ENCODE measurements at places on chromosomes 13 and 19.

- no peak for DNase-seq
Measured at GRCh38 chr13:111857846-111858560, 208.9 kb upstream of the SOX1 start.

GRCh38 chr13:81184556-81185265, 843.8 kb upstream of the SPRY2 start:
- no peak for DNase-seq

GRCh38 chr19:13981988-13982501, 24.1 kb downstream of the RFX1 start:
- no peak for DNase-seq

- DNase-seq: no peak
Measured at GRCh38 chr19:28500296-28500695, 712.7 kb downstream of the UQCRFS1 start.

GRCh38 chr19:16591803-16592556, 19.8 kb upstream of the SLC35E1 start:
- DNase-seq: no peak

DNA sequence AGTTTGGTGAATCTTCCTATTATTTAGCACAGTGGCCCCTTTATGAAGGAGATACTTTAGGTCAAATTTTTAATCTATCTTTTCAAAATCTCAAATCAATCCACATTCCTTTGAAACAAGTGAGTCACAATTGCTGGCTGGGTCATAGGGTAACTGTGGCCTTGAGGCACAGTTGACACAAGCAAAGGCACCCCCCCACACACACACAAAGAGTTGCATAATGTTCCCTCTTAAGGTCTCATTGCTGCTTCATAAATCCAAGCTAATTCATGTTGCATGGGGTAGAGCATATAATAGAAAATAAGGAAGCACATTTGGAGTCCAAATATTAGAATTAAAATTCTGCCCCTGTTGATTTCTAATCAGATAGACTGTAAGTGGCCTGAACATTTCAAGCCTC, 171.5 kb downstream of the DLEU7 start:
- no peak for DNase-seq

DNA sequence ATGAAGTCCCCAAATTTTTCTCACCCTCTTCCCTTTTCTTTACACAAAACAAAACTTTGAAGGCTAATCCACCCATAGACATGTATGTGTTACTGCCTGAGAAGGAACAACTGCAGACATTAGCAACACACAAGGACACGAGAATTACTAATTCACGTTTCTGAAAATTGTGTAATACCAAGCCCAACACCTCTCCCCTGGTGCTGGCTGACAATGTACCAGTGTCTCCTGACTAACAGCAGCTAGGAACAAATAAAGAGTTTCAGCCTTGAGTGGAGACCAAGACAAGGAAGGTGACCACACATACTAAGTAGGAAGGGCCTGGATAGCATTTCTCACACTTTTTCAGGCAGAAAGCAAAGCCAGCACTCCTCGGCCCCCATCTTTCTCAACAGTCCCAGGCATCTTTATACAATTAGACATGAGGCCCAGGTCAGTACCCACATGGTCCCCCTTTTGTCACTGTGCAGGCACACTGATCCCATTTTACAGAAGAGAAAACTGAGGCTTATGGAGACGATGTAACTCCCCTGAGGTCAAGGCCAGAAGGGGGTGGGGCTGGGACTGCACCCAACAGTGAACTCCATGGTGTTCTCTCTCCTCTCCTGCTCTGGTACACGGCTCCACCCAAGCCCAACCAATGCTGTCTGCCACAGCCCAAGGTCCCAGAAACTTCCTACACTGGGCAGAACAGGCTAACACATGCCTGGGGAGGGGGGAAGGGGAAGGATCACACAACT, 8.7 kb downstream of the BRD4 start:
- DNase-seq: no peak

DNA sequence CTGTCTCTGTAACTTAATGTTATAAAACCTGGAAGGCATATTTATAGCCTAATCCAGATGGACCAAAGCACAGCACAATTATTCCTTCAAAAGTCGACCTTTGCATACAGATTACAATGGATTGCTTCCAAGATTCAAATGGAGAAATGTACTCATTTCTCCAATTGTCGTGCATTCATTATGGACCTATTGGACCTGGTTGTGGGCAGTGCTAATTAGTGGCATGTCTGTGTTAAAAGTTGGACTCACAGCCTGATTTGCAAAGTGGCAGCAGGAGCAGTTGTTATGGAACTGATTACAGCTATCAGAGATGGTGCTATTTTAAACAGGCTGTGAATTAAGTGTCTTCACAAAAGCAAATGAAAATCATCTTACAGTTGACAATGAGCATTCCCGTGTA, 1529.3 kb upstream of the SLC10A2 start:
- DNase-seq: no peak

DNA sequence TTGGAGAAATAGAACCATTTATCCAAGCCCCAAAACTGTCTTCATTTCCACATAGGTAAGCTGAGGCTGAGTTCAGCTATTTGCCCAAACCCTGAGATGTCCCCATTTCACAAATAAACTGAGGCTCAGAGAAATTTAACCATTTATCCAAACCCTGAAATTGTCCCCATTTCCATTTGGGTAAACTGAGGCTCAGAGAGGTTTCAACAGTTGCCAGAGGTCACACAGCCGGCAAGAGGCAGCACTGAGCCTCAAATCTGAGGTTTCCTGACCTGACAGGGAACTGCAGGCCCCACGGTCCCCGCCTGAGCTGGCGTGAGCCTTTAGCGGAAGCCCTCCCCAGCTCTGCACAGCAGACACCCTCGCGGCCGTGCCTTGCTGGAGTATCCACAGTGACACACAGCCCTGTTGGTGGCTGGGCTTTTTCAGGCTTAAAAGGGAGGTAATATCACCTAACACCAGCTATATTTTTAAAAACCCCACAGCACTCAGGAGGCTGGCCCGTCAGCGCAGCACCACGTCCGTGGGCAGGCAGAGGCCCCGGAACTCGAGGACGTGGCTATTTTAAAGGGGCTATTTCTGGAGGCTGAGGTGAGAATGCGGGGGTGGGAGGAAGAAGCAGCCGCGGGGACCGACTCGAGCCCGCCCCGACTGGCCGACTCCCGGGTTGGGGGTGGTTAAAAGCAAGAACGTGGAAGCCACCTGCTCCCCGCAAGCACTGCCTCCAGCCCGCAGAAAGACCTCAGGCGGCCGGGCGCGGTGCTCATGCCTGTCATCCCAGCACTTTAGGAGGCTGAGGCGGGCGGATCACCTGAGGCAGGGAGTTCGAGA, 18.5 kb downstream of the PTPRS start:
- no peak for DNase-seq

DNA sequence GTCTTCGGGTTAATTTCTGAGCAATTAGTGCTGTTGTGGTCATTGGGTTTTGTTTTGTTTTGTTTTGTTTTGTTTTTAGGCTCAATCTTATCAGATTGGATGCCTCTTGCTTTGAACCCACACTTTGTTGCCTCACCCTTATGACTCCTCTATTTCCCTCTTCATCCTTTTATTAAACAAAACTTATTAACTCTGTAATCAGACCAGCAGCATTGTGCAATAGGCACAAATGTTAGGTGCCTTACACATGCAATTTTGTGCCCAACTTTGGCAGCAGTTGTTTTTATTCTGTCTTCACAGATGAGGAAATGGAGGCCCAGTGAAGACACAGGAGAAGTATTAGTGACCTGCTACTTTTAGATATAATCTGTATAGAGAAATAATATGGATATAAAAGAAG, 377.7 kb downstream of the KCNRG start:
- DNase-seq: no peak

DNA sequence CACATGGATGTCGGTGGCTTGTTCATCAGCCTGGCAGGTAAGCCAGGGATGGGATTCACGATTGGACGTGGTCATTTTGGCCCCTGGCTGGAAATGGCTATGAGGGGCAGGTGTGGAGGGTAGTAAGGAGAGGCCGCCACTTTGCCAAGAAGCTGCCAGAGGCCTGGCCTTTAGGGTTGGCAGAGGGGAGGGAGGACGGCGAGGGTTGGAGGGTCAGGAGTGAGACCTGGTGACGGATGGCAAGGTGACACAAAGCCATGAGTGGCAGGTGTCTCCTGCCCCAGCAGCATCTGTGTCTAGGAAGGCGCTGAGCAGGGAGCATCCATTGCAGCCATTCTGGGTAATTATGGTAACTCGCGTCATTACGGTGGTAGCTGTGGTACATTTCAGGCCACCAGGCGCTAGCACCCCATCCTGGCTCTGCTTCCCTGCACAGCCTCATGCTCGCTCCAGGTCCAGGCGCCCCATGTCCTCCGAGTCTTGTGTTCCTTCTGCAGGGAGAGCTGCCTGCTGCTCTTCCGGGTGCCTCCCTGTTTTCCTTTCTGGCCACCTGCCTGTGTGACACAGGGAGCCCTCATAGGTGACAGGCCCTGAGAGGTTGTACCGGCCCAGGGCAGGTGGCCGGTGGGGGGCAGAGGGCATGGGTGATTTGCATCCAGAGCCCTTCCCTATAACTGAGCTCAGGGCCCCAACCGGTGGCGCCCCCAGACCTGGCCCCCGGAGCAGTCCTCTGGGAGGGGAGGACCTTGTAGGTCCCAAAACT, 4.2 kb downstream of the SSBP4 start:
- DNase-seq: no peak

- DNase-seq: no peak
Measured at GRCh38 chr13:102620516-102620915, 23.7 kb downstream of the TPP2 start.

DNA sequence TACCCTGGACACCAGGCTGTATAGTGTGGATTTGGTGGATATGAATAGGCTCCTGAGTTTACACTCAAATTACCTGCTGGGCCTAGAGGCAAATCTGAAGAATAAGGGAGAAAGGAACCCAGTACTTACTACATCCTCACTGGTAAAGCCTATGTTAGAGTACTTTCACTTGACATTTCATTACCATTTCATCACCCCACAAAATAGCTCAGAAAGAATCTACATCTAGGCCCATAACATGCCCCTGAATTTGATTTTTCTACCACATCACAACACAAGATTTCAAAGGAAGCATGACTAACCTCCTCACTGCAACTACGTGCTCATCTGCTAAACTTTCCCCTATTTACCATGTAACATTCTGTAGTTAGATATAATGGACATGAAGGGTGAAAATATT, 43.3 kb downstream of the VWA8 start:
- DNase-seq: no peak

Data from activated B cell treated with CpG ODN at 0.5 μM for 24 hours (primary cell).